Activated CD8-positive, alpha-beta memory T cell treated with anti-CD3 and anti-CD28 coated beads for 4 hours (primary cell): ENCODE measurements at places on chromosomes 3 and 15.

DNA sequence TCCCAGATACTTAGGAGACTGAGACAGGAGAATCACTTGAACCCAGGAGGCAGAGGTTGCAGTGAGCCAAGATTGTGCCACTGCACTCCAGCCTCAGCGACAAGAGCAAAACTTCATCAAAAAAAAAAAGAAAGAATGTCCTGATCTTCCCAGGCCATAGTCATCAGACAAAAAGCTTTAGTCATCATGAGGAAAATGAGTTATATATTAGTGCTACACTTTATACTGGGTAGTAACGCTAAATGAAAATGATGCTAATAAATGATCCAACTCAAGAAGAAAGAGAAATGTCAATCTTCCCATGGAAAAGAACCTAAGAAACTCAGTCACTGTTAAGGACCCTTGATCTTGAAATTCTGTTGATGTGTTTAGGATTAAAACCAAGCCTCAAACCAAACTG is 26.3 kb upstream of the TRIM59 start:
- no peak for DNase-seq

DNA sequence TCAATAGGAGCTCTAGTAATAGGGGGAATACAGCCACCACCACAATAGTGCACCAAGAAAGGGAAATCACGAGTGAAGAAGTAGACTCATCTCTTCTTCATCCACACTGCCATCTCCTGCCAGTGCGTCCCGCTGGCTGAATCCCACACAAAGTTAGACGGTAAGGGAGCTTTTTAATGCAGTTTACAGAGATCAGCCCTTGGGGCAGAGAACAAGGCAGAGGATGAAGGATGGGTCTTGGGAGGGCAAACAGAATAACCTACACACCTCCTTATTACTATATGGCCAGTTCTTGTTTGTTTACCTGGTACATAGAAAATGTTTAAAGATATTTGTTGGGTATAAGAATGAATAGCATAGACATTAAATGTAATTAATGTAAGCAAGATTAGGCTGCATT is 11.0 kb upstream of the DPH6 start:
- no peak for DNase-seq

GRCh38 chr15:90685591-90686434 is 31.3 kb upstream of the BLM start:
- DNase-seq, result no peak

- DNase-seq, result no peak
Observed at GRCh38 chr3:139307601-139308555, 35.9 kb upstream of the MRPS22 start.

DNA sequence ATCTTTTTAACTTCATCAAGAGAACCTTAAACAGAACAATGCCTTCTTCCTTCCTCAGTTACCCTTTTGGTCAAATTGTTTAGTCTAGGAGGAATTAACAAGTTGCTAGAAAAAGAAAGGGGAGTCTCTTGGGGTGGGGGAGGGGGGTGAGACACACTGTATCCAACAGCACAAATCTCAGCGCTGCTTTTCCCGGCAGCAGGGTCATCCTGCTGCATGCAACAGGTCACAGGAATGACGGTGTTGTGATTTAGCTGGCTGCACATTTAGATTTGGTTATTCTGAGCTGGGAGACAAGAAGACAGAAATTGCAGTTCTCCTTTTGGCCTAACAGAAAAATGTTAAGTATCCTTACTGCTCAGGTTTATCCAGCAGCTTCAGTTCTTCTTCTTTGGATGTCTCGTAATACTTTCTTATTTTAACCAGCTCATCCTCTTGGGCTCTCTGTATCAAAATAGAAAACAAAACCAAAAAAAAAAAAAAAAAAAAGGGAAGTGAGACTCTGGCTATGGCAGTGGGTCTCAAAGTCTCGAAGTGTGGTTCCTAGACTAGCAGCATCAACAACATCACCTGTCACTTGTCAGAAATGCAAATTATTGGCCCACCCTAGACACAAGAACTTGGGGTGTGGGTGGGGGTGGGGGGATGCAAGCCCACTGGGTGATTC is 190.5 kb downstream of the GREM1 start:
- no peak for DNase-seq

DNA sequence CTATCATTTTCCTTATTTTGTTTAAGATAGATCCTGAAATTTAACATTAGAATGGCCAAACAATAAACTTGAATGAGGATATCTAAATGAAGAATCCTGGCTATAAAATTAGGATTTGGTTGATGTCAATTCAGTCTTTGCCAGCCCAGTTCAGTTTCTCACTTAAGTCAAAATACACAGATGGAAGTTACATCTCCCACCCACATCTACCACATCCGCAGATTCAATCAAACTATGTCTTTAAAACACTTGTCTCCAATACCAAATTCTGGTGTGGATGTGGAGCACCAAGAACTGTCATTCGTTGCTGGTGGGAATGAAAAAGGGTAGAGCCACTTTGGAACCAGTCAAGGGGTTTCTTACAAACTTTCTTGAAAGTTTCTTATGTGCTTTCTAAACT is 18.2 kb downstream of the CBLB start:
- DNase-seq, result no peak

- DNase-seq, result no peak
Observed at GRCh38 chr15:76866716-76867321, 38.3 kb downstream of the SCAPER start.

- no peak for DNase-seq
Observed at GRCh38 chr3:27714692-27715453, 7.2 kb downstream of the EOMES start.

GRCh38 chr3:106589311-106589942 is 720.6 kb upstream of the CBLB start:
- DNase-seq, result no peak

DNA sequence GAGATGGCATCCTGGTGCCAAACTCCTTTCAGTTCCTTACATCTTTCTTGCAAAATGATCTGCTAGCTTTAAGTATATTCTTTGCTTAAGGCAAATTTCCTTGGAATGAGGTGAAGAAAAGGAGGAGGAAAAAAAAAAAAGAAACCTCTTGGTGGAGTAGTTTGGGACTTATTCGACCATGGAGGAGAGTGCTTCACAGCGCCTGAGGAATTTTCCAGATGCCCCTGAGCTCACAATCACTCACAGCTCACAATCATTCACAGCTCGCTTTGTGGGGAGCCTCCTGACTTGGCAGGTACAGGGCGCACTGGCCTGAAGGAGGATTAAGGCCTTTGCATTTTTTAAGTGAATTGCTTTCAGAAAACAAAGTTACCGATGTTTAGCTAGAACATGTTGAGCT is 53.9 kb downstream of the BOC start:
- DNase-seq, result no peak

GRCh38 chr15:98785807-98786621 is 137.7 kb downstream of the IGF1R start:
- no peak for DNase-seq

DNA sequence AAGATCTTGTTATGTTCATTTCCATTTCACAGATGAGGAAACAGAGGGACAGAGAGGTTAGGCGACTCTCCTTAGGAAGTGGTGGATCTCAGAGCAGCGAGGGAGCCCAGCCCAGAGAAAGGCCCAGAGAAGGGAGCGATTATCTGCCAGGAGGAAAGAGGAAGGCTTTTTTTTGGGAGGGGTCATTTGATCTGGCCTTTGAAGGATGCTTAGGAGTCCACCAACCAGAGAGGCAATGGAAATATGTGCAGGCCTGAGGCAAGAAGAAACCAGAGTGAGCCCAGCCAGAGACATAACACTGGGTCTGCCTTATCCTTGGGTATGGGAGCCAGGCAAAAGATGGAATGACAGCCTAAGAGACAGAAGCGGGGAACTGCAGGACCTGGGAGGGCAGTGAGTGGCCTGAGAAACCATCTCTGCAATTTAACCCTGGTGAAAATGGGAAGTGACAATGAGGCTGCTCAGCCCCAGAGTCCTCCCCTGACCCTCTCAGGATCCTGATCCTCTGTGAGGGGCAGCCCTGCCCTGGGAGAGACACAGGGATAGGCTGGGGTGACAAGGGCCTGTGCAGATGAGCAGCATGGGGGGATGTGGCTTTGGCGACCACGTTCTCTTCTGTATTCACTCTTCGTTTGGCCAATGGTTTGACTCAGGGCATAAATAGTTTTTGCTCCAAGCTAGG is 163.2 kb downstream of the WNT7A start:
- no peak for DNase-seq

- DNase-seq, result peak; percentile 26
Observed at GRCh38 chr15:66603301-66604179, 37.7 kb upstream of the LCTL start.

DNA sequence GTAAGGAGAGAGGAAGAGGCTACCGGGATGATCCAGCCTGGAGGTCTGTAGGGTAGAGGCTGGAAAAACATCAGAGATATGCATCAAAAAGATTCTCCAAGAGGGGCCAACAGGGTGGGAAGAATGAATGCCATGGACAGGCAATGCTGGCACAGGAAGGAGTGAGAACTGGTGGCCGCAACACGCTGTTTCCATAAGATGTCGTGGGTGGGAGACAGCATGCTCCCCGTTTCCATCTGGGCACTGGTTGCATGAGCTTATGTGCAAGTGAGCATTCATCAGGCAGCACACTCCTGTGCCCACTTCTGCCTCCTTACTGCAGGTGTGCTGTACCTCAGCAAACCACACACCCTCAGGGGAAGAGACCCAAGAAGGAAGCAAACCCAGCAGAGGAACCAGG is 59.4 kb downstream of the GABRB3 start:
- no peak for DNase-seq

DNA sequence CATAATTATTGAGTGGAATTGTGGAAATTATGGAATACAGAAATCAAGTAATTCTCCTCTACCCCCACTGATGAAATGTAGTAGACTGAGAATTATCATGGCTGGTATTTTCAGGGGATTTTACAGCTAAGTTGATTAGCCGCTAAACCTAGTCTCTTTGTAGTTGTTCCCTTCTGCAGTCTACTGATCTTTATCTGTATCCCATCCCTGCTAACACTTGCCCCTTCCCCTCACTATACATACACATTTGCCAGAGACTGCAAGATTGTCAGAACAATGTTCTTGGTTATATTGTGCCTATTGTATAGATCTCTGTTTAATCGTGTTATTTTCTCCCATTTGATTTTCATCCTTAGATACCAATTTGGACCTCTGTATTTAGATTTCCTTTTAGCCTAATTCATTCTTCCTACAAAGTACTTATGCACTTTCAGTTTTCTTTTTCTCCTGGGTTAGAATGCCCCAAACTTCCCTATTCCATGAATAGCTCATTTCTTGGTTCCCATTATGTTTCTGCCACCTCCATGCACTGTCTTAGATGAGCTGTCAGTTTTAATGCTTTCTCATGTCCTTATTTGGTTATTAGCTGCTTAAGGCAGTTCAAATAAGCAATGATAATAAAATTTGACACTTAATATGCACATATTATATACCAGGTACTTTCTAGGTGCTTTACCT is 86.9 kb downstream of the CDIN1 start:
- no peak for DNase-seq

DNA sequence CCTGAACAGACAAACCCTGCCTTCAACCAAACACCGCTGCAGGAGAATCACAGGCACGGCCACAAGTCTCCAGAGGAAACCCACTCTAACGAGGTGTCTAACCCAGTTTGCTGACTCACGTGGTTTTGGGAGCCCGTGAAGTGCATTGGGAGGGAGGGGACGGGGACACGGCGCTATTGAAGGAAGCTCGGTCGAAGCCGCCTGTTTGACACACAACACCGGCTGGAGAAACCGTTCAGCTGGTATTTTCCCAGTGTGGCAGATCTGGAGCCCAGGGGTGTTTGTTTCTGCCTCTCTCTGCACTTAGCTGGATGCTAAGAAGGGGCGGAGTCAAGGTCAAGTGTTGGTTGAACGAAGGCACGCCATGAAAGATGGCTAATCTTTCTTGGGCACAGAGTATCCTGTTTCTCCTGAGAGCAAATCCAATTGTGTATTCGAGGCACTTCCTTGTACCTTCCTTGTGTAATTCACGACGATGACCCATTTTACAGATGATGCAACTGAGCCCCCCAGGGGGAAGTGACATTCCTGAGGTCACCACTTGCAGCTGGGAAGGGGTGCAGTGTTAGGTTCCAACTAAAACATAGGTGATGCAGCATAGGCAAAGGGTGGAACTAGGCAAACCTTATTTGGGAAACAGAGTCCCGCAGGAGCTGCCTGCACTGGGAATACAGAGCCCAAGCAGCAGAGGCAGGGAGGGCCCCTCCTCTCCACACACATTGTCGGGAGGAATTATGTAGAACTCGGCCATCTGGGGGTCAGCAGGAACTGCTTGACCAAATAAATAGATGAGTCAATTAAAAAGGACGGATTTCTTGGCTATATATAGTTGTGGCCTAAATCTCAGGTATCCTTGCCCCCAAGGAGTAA is 22.5 kb downstream of the SLC6A6 start:
- DNase-seq, result peak; percentile 31

- DNase-seq, result no peak
Observed at GRCh38 chr15:74696398-74696729, 540 bp upstream of the EDC3 start.

DNA sequence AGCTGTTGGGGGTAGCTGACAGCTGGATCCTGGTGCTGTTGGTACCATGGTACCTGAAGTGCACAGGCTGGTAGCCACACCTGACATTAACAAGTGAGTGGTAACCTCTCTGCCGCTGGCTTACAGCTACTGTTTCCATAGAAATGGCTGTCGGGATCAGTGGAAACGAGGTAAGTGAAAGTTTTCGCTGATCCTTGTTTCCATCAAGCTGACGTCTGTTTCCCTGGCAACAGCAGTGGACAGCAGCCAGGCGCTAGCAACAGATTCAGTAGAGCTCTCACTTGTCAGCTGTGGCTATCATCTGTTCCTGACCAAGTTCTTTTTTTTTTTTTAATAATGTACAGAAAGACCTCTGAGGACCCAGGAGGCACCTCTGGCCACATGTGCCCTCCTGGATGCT is 166.2 kb downstream of the CHDH start:
- no peak for DNase-seq

GRCh38 chr3:58324391-58325390 is 8.0 kb upstream of the PXK start:
- no peak for DNase-seq

- DNase-seq, result no peak
Observed at GRCh38 chr15:28106294-28107110, 7.4 kb upstream of the OCA2 start.

DNA sequence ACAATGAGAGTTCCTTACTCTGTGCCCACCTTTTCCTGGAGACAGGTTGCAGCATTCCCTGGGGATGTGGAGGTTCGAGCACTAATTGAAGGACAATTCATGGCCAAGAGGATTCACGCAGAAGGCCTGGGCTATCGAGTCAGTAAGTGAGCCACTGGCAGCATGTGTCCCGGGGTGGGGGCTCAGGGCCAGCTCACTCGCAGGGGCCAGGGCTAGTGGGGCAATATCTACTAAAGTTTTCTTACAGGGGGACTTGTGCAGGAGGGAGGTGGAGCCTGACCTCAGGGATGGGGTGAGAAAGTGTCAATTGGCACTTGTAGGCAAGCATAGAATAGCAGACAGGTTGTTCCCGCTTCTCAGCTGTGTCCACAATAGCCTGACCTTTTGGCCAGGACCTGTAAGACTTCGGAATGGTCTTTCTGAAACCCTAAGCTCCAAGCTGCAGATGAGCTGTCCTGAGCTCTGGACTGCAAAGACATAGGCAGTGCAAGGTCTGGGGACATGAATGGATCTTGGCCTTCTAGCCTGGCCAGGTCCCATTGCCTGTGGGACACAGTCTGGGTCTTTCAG is 32.7 kb downstream of the XYLB start:
- no peak for DNase-seq
